Stimulated activated CD8-positive, alpha-beta memory T cell treated with anti-CD3 and anti-CD28 coated beads, Interleukin-4, amount 100 ng/mL, for 4 hours (primary cell): ENCODE measurements at places on chromosomes 2 and 18.

DNA sequence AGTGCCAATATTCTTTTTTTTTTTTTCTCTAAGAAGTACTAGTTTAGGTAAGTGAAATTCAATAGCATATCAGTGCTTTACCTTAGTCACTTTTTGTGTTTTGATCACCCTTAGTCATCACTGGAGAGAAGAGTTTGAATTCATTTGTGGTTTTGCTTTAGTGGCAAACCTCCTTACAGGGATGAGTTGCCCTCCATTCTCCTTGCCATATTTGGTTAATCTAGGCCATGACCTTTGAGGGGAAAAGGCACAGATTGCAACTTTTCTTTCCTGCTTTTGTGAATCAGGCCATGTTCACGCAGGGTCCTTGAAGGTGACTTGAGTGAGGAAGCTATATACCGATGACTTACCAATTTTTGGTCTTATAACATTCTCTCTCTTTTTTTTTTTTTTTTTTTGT, 34.4 kb downstream of the PLEKHA3 start:
- no peak for DNase-seq

GRCh38 chr2:72235497-72236415, 88.1 kb upstream of the CYP26B1 start:
- DNase-seq, result no peak

DNA sequence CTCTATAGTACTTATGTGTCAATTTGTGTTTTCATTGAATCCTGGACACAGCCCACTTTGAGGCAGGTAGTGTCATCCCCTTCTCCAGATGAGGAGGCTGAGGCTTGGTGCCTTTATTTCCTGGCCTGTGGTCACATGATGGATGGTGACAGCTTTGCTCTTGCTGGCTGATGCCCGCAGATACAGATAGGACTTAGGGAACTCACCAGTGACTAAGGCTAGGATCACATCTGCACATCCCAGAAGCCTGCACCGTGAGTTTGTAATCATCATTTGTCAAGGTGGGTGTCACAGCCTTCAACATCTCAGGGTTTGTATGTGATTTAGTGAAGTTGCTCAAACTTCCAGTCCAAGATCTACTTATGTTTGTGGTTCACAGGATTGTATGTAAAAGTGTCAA, 295.1 kb upstream of the RAB12 start:
- DNase-seq, result no peak

- no peak for DNase-seq
These were observed 1.4 kb upstream of the SLC23A3 start for GRCh38 chr2:219171231-219171651.

DNA sequence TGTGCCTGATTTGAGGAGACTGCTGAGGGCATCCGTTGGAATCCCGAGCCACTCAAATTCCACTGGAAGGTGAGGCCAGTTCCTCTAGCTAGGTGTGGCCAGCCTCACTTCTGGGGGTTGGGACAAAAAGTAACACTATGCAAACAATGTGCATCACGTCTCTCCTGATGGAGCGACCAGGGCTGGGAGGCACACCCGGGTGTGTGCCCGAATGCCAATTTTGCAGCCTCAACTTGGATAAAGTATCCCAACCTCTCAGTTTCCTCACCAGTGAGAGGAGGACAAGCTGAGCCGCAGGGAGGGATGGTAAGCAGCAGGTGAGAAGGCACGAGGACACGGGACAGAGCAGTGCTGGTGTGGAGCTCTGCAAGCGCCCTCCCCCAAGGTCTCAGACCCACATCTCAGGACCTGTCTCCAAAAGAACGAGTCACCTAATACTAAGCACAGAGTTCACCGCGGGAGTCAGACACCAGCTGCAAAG, 218.3 kb downstream of the HAUS1 start:
- DNase-seq, result no peak

- DNase-seq, result no peak
These were observed 65.4 kb upstream of the ST3GAL5 start for GRCh38 chr2:85954192-85954589.

DNA sequence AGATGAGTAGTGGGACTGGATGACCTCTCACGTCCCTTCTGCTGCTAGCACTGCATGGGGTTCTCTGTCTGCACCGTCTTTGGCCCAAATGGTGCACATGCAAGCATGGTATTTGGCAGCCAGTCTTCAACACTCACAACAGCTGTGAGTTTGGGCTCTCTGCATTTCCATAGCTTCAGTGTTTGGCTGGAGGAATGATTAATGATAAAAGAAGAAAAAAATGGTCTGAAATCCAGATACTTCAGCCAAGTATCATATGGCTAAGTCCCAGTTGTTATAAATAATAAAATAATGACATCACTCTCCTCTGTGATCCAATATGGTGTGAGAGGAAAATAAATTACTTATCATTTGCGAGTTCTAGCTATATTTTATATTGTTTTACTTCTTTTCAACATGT, 173.3 kb downstream of the DCDC2C start:
- DNase-seq, result no peak

GRCh38 chr2:219252570-219252899, 508 bp upstream of the TUBA4B start:
- DNase-seq, result no peak

DNA sequence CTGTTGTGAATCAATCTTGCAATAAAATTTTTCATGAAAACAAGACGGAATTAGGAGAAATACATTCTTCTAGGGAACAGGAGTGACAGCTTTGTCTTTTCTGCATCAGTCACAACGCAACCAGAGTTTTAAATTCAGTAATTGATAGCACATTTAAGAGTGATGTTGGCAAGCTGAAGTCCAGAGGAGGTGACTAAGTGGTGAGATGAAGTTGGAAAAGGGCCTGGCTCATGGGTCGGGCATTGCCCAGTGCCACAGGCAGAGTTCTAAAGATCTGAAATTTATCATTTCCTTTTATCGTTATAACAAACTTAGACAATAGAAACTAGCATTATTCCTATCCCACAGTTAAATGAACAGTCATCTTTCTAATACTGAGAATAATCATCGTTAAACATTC, 764.6 kb upstream of the ZEB2 start:
- DNase-seq, result no peak

GRCh38 chr2:30448866-30449265, 1.8 kb downstream of the LCLAT1 start:
- no peak for DNase-seq

DNA sequence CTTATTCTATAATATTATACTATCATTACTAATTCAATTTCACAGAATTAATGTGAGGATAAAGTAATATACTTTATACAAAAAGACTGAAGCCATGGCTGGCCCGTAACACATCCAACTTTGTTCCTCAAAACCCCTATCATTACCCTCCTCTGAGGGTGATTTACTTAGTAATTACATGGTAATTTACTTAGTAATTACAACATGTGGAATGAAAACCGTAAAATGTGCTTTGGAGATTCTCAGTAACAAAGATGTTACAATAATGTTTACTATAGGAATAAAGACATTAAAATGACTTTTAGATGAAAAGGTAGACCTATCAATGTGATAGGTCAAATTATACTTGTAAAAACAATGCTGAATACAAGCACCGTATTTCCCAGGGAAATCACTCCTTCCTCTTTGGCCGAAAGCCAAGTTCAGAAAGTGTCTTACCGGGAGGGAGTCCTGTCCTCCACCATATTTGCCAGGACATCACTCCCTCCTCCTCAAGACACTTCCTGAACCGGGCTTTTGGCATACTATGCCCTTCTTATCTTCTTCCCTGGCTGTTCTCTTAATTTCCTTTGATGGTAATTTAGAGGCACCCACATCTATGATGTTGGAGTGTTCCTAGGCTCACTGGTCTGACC, 1047.8 kb downstream of the SOCS6 start:
- DNase-seq, result no peak

- DNase-seq, result no peak
These were observed 225.3 kb upstream of the VWC2L start for GRCh38 chr2:214185546-214185945.

DNA sequence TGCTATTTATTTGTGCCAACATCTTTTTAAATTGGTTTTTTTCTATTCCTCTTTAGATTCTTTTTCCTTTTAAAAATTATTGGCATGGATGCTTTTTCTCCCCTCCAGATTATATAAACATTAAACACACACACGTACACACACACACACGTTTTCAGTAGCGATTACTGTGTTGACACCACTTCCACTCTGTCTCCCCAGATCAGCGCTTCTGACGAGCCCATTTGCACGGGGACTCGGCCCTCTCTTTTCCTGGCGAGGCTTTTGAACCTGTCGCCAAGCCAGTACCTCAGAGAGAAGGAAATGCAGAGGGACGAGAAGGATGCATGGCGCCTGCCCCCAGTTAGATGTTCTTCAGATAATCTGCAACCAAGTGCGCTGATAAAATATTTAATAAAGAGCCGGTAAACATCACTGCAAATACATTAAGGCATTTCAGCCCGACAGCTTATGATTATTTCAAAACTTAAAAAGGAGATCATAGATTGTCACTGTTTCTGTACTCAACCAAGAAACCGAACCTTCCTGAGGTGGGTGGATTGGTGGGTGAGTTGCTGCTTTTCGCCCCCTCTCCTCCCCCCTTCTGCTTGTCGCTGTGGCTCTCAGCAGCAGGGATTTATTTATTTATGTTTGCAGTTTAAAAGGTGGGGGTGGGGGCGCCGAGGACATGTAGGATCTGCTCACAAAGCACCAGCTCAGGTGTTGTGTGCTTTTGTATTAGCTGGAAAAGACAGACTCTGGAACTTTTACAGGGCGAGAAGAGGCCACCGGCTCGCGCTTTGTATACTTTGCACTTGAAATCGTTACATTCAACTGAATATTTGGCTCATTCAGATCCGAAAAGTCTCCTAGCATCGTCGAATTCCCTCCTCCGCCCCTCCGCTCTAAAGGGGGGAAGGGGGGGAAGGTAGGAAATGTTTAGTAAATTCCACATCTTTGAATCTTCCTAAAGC, 787 bp upstream of the TBR1 start:
- no peak for DNase-seq

GRCh38 chr2:157150747-157151146, 106.8 kb upstream of the GALNT5 start:
- no peak for DNase-seq

DNA sequence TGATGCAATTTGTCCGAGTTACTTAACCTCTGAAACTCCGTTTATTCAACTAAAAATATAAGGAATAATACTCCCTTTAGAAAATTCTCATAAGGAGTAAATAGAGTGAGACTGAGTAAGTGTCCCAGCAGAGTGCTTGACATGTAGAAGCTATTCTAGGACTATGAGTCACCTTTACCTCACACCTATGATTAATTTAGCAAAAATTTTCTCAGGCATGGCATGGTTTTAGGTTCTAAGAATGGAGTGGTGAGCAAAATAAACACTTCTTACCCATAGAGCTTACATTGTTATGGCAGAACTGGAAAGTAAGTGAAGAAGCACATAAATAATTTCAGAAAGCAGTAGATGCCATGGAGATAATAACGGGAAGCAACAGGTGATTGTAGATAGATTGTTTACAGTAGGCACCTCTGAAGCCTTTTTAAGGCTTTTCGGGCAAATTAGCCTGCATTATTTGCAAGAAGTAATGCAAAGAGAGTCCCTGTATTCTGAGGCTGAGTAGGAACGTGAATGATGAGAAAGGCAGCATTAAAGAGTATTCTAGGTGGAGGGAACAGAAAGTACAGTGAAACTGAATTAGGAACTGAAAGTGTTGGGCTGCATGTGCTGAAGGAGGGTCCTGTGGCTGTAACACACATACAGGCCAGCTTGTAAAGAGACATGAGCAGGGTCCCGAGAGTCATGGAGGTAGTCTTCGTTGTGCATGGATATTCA, 209.2 kb downstream of the ZNF407 start:
- DNase-seq, result no peak

GRCh38 chr2:67258831-67259230, 138.3 kb upstream of the ETAA1 start:
- no peak for DNase-seq

DNA sequence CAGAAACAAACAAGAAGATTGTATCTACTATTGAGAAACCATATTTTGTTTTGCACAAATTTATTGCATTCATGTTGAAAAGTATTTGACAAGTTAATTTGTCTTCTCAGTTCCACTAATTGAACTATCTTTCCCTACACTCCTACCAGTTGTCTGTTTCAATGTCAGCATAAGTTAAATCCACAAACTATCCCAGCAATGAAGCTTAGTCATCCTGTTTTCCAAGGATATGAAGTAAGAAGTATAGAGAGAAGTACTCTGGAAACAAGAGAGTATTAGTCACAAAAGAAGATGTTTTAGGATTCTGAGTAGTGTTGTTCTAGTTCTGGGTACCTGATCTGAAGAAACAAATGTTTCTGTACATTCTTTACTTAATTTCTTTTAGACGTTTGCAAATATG, 261.6 kb upstream of the ZNF804A start:
- no peak for DNase-seq

DNA sequence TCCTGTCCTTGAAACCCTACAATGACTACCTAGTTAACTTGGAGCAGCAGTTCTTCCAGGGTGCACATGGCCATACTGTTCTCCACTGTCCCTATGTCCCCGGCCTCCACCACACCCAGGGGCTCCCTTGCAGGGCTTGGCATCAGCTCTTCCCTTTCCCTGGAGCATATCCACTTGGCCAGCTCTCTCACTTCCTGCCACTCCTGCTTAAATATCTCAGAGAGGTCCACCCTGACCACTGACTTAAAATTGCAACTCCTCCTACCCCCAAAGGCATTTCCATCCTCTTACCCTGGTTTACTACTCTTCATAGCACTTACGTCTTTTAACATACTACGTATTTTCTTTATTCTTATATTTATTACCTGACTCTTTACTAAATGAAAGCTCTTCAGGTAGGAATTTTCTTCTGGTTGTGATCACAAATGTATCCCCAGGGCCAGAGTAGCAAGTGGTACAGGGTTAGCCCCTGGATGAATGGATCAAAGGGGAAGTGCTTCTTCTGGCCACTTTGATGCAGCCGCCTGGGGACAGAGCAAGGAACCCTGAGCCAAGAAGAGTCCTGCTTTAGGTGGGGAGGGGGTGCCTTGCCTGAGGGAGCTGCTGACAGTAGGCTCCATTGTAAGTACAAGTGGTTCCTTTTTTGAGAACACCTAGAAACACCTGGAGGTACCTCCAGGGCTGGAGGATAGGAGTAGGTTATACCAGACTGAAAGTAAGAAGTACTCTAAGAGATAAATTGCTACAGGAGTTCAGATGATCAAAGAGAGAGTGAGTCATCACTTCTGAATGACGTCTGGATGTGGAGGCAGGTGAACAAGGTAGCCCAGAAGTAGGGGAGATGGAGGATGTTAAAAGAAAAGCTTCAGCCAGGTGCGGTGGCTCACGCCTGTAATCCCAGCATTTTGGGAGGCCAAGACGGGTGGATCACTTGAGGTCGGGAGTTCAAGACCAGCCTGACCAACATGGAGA, 82.2 kb downstream of the SOCS6 start:
- no peak for DNase-seq

- DNase-seq, result no peak
These were observed 47.0 kb upstream of the RALBP1 start for GRCh38 chr18:9428301-9428706.

DNA sequence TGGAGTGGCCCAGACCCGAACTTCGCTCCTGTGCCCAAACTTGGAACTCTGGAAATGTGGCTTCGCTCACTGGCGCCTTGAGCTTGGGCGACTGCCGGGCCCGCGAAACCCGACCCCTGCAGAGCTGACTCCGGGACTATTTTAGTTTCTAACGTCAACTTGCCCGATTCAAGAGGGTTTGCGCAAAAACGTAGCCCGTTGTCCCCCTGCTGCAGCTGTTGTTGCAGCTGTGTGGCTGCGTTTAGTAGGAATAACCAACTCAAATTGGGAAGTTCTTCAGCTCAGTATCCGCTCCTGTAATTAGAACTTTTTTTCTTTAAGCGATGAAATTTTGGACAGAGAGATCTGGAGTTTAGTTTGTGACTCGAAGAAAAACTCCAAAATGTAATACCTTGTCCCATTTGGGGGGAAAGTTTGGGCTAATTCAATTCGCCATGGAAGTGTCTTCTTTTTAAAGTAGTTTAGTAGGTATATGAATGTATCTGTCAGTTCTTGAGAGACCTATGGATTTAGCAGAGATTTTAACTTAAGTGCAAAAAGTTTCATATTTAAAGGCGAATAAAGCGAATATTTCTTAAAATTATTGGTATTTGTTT, 559 bp downstream of the MYL12A start:
- DNase-seq, result no peak
